Tibial nerve (tissue), 4 donors: ENCODE measurements at places on chromosomes 3 and 15. TPM values are rescaled to one million over a fixed set of nuclear protein-coding genes. Genes with fewer than 3 reads are reported as not detected.
A peak's percentile ranks its signal among the peaks of the same experiment; 100 is the strongest.

- no peak for DNase-seq
Observed at GRCh38 chr3:13544293-13544831, 4.6 kb upstream of the FBLN2 start.

The EIF5A2 gene
- 9.4 TPM for total RNA-seq

- DNase-seq, result no peak
Observed at GRCh38 chr15:89096664-89097063, 8.4 kb downstream of the ABHD2 start.

DNA sequence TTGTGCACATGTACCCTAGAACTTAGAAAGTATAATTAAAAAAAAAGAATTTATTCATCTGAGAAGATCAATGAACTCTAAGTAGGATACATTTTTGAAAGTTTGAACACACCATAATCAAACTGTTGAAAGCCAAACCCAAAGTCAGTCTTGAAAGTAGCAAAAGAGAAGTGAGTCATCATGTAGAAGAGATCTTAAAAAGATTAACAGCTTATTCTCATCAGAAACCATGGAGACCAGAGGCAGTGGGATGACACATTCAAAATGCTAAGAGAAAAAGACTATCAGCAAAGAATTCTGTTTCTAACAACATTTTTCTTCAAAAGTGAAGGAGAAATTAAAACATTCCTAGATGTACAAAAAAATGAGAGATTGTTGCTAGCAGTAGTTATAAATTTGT lies 60.7 kb downstream of the TIMP4 start:
- DNase-seq, result no peak

DNA sequence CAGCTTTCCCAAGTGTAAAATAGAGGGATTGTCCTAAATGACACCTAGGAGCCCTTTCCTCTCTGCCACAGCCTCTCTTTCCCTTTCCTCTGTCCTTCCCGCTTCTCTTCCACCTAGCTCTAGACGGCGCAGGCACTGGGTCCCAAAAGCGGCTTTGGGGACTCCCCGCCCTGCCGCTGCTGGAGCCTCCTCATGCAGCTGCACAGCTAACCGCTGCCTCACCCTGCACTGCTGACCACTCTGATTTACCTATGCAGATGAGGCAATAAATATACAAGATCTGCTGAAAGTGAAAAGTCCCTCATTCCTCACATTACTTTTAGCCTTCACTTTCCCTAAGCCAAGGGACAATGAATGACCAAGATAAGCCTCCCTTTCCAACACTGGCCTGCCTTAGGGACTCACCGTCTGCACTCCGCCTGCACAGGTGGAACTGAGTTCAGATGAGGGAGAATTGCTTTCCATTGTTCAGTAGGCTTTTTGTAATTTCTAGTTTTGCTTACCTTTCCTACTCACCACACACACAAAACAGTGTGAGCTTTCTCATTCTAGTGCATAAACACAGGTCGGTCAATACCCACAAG lies 197.5 kb upstream of the BCL6 start:
- no peak for DNase-seq

The ADGRG7 gene
- total RNA-seq, result not detected

DNA sequence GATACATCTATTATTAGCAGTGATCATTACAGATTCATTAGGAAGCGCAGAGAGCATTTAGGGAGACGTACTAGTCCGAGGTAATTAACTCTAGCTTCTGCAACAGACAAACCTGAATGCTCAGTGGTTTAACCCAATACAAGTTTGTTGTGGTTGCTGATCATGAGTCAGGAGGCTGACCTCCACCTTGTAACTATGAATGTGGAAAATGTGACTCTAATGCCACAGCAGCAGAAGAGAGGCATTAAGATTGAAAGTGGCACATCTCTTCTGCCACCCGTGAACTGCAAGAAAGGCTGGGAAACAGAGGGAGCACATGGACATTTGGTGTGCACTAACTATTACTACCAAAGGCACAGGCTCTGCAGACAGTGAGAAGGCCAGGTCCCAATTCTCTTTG lies 71.2 kb upstream of the C3orf80 start:
- DNase-seq, result no peak

The SMCO1 gene
- total RNA-seq, result not detected

GRCh38 chr15:66161575-66162118 lies 91.9 kb downstream of the MEGF11 start:
- DNase-seq, result no peak

DNA sequence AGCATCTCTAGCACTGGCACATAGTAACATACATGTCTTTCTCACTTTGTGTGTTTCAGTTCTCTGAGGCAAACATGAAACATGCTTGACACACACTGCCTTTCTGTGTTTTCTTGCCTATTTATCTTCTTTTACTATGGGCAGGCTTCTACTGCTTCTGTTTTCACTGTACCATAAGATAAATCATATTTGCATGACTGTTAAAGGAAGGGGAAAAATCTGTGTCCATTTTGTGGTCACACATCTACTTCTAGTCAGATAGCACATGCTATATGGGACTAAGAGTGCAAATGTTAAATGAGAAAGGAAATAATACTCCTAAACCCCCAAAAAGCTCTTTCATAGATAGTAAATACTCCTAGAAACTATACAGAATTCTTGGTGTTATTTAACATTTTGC lies 386.4 kb downstream of the ZBTB20 start:
- no peak for DNase-seq

DNA sequence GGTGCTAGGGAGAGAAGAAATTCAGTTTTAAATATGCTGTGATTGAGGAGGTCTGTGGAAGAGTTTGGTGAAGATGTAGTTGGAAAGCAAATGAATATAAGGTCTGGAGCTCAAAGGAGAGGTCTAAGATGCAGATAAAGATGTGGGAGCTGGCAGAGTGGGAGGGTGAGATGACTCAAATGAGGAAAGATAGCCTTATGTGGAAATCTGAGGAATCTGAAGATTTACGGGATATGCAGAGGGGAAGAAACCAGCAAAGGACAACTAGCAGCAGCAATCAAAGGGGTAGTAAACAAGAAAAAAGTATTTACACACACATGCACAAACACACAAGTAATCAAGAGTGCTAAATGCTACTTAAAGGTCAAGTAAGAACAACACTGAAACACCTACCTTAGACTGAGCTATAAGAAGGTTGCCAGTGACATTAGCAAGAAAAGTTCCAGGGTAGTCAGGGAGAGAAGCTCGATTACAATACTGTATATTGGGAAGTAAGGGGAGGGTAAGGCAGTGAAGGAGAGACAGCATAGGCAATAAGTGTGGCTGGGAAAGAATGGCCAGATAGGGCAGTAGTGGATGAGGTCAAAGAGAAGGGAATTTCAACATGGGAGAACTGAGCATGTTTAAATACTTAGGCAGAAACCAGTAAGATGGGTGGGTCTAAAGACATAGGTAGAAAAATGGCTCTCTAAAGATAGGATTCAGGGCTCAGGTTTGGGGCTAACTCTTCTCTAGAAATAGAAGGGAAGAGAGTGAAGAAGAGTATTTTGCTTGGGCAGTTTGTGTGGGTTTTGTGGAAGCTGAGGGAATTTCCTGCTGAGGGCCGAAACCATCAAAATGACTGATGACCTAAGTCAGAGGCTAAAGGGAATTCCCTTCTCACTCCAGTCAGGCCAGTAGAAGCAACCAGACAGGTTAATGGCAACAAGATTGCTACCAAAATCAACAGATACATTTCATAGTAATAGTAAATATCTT lies 8.9 kb downstream of the CMTM6 start:
- DNase-seq, result no peak

The CLDN18 gene
- not detected for total RNA-seq

GRCh38 chr3:165783383-165783782 lies 53.8 kb downstream of the BCHE start:
- DNase-seq, result no peak

- DNase-seq, result peak; percentile 76
Observed at GRCh38 chr15:39472621-39473297, 108.1 kb upstream of the THBS1 start.

GRCh38 chr15:75151214-75152128 lies 50.2 kb upstream of the C15orf39 start:
- no peak for DNase-seq

GRCh38 chr3:157045238-157045850 lies 114.6 kb downstream of the CCNL1 start:
- no peak for DNase-seq

- no peak for DNase-seq
Observed at GRCh38 chr3:71545330-71545729, 38.2 kb downstream of the FOXP1 start.

The OR5K2 gene
- total RNA-seq, result not detected

The TRIM71 gene
- total RNA-seq, result under 0.01 TPM

The KNG1 gene
- not detected for total RNA-seq

The IGSF10 gene
- total RNA-seq, result 3.1 TPM

- no peak for DNase-seq
Observed at GRCh38 chr3:156609546-156609945, 54.6 kb upstream of the SSR3 start.

DNA sequence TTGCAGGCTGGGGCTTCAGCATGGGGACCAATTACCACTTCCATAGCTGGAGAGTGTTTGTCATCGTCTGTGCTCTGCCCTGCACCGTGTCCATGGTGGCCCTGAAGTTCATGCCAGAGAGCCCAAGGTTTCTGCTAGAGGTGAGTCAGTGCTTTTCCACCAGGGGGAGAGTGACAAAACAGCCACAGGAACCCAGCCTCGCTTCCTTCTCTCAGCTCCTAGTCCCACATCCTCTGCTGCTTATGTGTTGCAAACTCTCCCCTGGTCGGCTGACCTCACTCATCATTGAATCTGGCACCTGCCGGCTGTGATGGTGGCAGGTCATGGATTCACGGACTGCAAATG lies 158.3 kb downstream of the SV2B start:
- DNase-seq, result no peak

DNA sequence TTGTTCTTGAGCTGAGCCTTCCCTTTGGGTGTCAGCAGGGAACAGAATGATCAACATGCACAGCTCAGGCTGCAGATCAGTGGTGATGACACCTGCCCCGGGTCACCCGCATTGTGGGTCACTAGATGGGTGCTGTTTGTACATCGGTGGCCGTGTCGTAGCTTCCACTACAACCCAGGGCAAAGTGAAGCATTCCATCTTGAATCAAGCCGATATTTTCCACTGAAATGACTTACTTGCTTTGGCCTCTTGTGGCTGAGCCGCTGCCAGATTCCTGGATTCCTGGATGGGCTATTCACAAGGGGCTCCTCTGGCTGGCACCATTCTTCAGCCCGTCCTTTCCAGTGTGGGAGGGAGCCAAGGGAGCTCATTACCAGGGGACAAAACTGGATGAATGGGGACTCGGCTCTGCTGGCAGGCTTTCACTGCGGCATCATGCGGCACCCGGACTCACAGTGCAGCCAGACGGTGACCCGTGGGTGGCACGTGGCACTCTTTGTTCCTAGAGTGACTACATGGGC lies 65.6 kb downstream of the SLCO3A1 start:
- DNase-seq, result no peak

The HRG gene
- total RNA-seq, result not detected

The PLSCR2 gene
- not detected for total RNA-seq

DNA sequence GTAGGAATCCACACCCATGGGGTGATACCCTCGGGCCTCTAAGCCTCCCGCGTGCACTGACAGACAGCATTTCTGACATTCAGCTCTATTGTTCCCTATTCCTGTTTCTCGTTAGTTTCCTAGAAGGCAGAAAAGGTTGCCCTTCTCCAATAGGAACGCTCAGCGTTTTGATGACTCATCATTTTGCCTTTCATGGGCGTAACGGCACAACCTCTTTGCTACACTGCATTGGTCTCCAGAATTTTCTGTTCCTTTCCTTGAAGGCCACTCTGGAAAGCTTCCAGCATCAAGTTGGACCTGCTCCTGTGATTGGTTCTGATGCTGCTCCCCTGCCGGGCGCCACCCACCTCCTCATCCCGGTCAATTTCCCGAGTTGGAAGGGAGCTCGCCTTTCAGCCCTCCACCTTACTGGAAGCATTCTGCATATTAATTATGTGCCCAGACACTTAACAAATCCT lies 13.0 kb upstream of the TNK2 start:
- no peak for DNase-seq

DNA sequence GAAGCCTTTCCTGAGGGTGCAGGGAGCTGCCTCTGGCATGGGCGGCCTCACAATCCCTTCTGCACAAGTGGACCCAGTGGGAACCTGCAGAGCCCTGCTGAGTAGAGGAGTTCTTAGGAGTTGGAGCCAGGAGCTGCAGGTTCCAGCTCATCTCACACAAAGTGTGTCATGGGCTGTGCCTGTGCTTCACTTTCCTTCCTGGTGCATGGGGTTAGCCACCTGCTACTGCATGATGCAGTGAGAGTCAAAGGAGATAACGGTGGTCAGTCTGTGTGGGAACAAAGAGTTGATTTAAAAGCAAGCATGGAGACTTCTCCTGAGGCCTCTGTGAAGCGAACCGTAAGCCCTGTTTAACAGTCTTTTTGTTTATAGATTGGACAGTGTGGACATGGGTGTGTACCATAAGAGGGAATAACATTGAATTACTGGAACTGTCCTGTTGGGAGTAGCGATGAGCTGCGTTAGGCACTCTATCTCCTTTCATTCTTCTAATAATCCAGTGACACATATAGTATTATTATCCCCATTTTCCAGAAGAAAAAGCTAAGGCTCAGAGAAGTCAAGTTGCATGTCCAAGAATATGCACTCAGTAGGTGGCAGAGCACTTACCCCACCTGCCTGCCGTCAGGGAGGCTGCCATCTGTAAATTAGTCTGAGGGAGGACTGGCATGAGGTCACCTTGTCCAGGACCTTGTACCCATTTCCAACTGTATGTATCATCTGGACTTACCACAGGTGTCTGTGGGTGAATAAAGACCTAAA lies 68.7 kb upstream of the PRR23C start:
- no peak for DNase-seq

- DNase-seq, result no peak
Observed at GRCh38 chr3:128432301-128432970, 34.3 kb downstream of the DNAJB8 start.

The PTPRG gene
- 125 TPM for total RNA-seq

The REC114 gene
- total RNA-seq, result not detected

DNA sequence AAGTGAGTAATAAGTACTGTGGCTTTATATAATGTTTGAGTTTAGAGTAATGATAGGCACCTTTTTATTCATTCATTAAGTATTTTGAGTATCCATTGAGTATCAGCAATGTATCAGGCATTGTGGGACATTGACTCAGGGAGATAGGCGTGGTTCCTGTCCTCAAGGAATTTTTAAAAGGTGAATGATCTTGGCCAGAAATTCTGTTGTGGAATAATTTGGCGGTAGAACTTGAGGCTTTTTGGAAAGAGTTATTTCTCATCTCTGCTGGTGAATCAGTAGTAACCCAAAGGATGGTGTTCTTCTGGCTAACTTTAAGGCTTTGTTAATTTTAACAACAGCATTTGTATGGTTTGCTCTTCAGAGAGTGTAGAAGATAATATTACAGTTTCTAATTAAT lies 2.0 kb downstream of the RAB7A start:
- DNase-seq, result no peak

The PEX5L gene
- total RNA-seq, result 29.1 TPM

The TMEM207 gene
- not detected for total RNA-seq

The CYP8B1 gene
- total RNA-seq, result not detected

DNA sequence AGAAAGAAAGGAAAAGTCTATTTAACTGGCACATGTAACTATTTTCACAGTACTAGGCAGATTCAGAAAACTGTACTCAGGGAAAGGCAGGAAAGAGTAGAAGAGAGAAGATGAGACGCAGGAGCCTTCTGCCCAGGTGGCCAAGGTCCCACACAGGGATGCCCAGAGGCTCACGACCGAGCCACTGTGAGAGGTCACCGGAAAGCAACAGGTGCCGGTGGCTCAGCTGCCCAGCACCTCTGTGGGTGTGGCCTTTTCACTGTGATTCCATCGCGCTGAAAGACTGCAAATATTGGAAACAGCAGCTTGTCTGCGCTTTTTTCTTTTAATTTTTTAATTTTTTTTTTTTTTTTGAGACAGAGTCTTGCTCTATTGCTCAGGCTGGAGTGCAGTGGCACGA lies 226.8 kb downstream of the OCA2 start:
- DNase-seq, result no peak

- DNase-seq, result no peak
Observed at GRCh38 chr15:92294759-92295158, 98.9 kb upstream of the ST8SIA2 start.
